HFFc6 (cell line): ENCODE measurements at places on chromosomes 3 and 15. TPM values are rescaled to one million over a fixed set of nuclear protein-coding genes. Genes with fewer than 3 reads are reported as not detected.

DNA sequence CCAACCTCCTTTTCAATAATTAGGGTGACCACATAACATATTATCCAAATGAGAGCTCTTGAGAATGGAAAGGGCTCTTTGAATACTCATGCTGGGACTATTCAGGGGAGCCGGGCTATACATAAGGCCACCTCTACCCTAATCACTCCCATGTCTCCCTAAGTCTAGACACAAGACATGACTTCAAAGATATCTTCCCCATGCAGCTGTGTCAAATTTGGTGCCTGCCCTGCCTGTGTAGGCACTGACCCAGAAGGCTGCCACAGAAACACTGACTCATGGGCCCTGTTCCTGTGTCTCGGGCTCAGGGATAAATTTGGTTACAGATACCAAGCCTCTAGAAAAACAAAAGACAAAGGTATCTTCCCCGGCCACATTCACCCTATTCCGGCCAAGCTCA lies 70.3 kb downstream of the MYLK start:
- peak; percentile 68 for DNase-seq

DNA sequence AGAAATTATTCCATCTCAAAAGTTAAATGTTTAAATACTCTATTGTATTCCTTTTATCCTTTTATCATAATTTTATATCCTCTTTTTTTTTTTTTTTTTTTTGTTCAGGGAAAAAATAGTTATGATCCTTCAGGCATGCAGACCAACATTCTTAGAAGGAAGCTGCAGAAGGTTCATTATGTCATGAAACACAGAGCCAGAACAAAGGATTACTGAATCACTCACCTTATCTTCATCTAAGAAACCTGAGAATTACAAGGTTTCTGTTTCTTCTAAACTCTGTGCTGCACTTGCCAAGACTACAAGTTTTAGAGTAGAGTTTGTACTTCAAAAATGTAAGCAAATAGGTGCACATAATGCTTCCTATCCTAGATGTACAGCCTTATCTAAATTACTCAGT lies 3.3 kb downstream of the PLCH1 start:
- DNase-seq = no peak

GRCh38 chr3:146093896-146094295 lies 67.1 kb downstream of the PLOD2 start:
- no peak for DNase-seq

- no peak for DNase-seq
These were observed 17.1 kb upstream of the HEG1 start for GRCh38 chr3:125072749-125073389.

GRCh38 chr3:131796111-131796510 lies 238.7 kb downstream of the CPNE4 start:
- DNase-seq = no peak

DNA sequence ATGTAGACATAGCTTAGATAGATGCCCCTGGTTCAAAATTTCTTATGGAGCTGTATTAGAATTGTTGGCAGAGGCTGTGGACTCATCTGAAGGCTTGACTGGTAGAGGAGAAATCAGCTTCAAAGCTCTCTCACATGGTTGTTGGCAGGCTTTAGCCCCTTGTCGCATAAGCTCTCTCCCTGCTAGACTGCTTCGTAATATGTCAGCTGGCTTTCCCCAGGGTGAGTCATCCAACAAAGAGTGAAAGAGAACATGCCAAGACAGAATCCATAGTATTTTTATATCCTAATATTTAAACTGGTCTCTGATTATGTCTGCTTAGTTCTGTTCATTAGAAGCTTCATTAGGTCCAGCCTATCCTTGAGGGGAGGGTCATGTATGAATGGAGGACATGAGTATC lies 427.4 kb upstream of the NAALADL2 start:
- DNase-seq = no peak

DNA sequence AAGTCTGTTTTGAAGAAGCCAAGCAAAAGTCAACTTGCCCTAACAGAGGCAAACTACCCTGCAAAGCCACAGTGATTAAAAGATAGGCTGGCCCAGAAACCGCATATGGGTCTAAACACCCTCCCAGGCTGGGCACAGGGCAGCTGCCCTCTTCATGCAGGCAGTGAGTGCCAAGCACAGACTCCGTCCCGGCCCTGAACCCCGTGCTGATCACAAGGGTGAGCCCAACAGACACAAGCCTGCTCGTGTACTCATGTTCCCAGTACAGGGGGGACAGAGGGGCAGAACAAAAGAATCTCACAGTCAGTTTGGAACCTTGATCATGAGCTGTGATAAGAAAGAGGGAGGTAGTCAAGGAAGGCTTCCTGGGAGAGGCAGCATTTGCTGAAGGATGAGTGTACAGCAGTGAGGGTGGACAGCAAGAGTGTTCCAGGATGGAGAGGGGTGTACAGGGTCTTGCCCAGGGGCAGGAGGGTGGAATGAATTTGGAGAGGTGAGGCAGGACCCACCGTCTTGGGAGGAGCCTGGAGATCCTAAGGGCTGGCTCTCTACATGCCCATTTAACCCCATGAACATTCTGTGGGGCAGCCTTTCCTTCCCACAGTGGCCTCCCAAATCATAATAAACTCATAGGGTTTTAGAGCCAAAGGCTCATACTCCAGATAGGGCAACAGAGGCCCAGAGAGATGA lies 43.2 kb upstream of the PRR23E start:
- no peak for DNase-seq

DNA sequence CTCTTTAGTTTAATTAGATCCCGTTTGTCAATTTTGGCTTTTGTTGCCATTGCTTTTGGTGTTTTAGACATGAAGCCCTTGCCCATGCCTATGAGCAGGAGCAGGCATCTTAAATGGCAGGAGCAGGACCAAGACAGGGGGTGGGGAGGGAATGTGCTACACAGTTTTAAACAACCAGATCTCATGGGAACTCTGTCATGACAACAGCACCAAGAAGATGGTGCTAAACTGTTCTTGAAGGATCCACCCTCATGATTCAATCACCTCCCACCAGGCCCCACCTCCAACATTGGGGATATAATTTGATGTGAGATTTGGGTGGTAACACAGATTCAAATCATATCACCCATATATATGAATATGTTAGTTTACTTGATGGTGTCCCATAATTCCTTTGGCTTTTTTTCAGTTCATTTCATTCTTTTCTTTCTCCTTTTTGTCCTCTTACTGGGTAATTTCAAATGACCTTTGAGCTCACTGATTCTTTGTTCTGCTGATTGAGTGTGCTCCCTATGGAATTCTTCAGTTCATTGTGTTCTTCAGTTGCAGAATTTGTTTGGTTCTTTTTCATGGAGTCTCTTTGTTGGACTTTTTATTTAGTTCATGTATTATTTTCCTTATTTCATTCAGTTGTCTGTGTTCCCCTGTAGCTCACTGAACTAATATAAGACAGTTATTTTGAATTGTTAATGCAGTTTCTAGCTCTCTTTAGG lies 62.6 kb downstream of the DOCK3 start:
- no peak for DNase-seq

DNA sequence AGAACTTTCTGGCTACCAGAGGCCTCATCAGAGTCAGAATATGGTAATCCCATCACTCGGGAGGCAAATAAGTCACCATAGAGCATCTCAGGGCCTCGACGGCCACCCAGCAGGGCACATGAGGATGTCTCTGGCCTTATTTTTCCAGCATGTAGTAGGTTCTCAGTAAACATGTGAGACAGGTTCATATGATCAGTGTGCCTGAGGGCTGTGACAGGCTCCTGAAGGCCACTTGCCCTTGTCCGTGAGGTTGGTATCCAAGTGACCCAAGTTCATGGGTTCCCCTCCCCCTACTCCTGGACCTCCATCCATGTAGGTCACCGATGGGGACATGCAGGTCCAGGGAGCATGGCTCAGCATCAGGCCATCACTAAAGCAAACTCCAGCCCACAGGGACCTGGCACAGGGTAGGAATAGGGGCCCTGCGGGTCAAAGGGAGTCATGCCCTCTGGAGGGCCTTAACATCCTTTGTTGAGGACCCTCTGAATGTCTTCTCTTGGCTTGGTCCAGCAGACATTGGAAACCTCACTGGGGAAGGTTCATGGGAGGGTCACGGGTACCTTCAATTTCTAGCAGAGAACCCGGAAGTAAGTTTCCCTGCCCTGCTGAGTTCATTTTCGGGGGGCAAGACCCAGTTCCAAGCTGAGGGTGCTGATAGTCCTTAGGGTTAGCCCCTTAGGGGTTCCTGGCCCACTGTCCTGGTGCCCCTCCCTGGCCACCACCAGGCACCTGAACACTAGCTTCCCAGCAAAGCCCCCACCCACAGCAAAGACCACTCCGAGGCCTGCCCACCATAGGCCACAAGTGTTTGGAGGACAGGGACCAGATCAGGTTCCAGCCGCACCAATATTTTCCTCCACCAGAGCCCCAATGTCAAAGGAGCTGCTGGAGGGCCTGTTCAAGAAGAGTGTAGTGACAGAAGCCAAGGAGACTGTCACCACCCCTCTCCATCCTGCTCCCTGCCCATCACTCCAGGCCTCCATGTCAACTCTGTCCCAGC lies 61.1 kb downstream of the ZNF445 start:
- DNase-seq = no peak

SNTN gene
- not detected in 3 replicates for total RNA-seq

ZNF80 gene
- total RNA-seq = not detected in 3 replicates

GOLGA8S gene
- 0.08 TPM in 1 of 3 replicates, not detected in the others for total RNA-seq

PLCL2 gene
- 3.2 to 6.2 TPM (median 3.6 TPM) in 3 replicates for total RNA-seq

QRICH1 gene
- total RNA-seq = 82.7 to 93.2 TPM (median 88.7 TPM) in 3 replicates

GOLGA6B gene
- total RNA-seq = not detected in 3 replicates

AP3B2 gene
- not detected in 3 replicates for total RNA-seq
